ENCODE measurements at places on chromosomes 13 and 19.

GRCh38 chr13:49596221-49596620, 10.9 kb upstream of the RCBTB1 start:
- no peak for DNase-seq

DNA sequence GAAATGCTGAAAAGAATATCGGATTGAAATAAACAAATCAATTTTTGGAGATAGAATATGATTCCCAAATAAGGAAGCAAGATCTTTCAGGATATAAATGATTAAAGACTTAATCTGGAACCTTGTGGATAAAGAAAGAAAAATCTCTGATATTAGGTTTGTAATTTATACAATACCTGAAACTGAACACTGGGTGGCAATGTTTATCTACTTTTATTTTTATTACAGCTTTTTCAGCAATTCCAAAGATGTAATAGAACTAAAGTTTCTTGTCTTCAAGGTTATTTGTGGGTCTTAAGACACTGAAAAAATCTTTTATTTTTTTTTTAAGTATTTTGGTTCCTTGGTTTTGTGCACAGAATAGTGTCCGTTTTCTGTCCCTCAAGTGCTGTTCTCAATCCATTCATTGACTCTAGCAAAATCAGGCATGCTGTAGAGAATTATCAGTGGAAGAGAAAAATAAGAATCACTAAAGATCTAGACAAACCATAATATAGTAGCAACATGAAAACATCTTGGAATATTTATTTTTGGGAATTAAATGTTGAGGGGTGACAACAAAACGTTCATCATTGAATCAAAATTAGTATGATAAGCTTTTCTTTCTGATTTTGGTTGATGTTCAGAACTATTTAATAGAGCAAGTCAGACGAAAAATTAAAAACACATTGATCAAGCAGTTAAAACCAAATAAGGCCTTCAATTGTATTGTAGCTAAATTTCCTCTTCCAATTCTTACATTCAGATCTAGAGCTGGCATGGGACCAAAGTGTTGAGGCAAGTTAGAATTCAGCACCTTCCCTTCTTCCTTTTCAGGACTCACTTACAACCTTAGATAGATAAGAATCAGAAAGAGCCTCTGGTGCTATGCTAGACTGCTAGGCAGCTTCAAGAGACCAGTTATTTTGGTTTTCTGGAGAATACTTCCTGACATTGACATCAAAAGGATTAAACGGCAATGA, 704.4 kb upstream of the PCDH20 start:
- peak; percentile 53 for DNase-seq

DNA sequence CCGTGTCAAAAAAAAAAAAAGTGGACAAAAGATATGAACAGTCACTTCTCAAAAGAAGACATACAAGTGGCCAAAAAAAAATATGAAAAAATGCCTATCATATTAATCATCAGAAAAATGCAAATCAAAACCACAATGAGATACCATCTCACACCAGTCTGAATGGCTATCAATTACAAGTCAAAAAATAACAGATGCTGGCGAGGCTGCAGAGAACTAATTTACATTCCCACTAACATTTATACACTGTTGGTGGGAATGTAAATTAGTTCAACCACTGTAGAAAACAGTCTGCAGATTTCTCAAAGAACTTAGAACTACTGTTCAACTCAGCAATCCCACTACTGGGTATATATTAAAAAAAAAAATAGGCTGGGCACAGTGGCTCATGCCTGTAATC, 26.5 kb upstream of the FOXO1 start:
- no peak for DNase-seq

DNA sequence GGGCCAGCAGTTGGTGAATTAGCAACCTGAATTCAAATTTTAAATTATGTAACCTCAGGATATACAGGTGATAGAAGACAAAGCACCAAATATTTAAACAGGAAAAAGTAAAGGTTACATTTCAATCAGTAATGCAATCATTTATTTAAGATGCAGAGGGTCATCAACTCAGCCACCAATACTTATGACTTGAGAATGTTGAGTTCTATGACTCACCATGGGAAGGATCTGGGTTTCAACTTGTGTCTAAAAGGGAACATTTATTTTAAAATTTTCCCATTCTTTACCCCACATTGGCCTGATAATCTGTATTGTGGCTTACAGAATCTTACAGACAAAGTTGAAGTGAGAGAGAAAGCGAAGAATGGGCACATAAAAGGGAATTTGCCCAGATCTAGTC, 418.0 kb downstream of the NDFIP2 start:
- no peak for DNase-seq

DNA sequence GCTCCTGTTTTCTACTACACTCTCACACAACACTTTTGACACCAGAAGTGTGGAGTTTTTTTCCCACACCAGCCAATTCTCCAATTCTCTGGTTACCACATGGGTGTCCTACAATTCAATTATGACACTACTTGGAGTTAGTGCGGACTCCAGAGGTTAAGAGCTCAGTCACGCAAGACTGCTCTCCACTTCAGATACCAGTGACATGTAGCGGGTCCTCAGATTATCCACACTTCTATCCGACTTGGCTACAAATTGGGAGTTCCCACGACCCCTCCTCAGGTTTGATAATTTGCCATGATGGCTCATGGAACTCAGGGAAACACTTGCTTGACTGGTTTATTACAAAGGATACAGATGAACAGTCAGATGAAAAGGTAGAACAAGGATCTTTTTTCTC, 32.9 kb downstream of the PAN3 start:
- DNase-seq: no peak

GRCh38 chr13:68027306-68027705, 797.2 kb upstream of the PCDH9 start:
- DNase-seq: no peak

GRCh38 chr13:36665630-36666029, 8.2 kb upstream of the SERTM1 start:
- no peak for DNase-seq

GRCh38 chr13:34310539-34310938, 492.6 kb downstream of the RFC3 start:
- no peak for DNase-seq

Data from SK-MEL-5 (cell line).